ENCODE measurements at places on chromosomes 11 and 22.

GRCh38 chr11:69337211-69337721 lies 43.3 kb downstream of the MYEOV start:
- peak; percentile 17 for DNase-seq

DNA sequence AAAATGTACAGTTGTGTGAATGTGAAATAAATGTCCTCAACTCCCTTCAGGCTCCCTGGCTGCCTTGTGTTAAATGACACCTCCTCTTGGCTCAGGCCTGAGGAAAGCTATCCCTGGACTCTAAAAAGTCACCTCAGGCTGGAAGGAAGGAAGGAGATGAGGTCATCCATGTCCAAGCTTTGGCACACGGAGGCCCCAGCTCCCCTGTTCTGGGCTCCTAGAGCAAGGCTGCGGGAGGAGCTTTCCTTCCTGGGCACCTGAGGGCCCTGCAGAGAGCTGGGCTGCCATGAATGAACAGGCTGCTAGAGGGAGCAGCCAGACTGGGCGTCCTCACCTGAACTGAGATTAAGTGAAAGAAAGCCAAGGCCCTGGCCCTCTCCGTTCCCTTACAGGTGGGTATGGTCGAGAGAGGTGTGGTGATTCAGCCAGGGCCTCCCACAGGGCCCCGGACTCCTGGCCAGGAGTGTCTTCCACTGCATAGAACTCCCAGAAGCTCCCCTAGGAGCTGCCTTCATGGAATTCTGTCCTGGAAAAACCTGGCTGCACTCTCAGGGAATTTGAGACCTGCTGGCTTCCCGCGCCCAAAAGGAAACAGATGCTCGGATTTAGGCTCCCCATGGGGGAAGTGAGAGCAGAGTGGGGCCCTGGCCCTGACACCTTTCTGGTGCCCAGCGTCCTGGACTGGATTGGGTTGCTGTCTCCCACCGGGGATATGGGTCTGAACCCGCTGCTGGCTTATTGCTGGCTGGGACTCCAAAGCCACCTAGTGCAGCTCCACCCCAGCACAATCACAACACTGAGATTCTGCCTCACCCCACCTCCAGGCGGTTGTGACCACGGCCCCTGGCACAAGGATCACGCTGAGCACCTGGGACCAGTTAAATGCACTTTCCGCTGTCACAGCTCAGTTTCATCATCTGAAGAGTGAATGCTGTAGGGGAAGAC lies 22.2 kb downstream of the MYBPC3 start:
- DNase-seq: no peak

DNA sequence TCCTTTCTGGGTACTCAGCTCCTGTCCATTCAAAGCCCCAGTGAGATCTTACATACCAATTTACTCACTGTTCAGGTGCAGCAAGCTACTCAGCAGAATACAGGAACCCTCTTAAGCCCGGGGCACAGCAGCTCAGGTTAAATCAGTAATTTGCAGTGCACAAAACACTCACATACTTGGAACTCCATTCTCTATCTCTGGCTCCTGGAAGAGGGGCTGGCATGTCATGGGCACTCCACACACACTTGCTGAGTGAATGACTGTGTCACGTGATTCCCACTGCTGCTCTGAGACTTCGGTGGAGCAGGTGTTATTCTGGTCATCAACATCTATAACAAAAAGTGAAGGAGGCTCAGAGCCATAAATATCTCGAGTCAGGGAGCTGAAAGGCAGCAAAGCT lies 157.3 kb upstream of the BDNF start:
- DNase-seq: no peak

- no peak for DNase-seq
These were observed 71.4 kb downstream of the FANCF start for GRCh38 chr11:22554221-22554620.

- DNase-seq: no peak
These were observed 84.2 kb upstream of the GALNT18 start for GRCh38 chr11:11706028-11706427.

DNA sequence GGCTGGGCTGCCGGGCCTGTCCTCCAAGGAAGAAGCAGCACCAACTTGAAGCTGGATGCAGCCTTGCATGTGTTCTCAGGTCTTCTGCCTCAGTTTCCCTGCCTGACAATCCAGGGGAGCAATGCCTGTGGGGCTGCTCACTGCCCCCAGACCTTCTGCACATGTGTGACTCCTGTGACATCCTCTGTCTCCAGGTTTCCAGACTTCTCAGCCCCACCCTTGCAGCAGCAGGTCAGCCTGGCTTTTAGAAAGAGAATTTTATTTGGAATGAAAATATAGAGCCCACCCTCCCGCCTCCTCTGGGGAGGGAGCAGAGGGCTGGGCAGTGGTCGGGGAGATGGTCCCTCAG lies 301 bp upstream of the PTPRCAP start:
- DNase-seq: no peak

- DNase-seq: no peak
These were observed 126.1 kb downstream of the HIPK3 start for GRCh38 chr11:33383075-33383919.

GRCh38 chr11:115391598-115391997 lies 112.6 kb downstream of the CADM1 start:
- DNase-seq: no peak

- DNase-seq: no peak
These were observed 53.0 kb downstream of the CEP164 start for GRCh38 chr11:117380676-117381075.

GRCh38 chr11:119100994-119101758 lies 477 bp downstream of the DPAGT1 start:
- DNase-seq: no peak

- DNase-seq: no peak
These were observed 11.7 kb downstream of the BLID start for GRCh38 chr11:122104341-122104740.

DNA sequence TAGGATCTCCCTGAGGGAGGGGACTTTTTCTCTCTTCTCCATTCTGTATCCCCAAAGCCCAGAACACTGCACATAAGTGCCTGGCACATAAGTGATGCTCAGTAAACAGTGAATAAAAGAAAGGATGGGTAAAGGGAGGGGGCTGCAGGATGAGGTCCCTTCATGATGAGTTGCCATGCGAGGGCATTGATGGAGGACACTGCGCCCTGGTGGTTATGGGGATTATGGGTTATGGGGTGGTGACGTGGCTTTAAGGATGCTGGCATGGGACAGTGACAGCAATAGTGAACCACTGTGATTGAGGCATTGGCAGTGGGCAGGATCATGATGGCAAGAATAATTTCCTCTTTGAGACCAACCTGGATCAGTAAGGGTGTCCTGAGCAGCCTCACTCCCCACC lies 43.9 kb upstream of the LRRC32 start:
- no peak for DNase-seq

DNA sequence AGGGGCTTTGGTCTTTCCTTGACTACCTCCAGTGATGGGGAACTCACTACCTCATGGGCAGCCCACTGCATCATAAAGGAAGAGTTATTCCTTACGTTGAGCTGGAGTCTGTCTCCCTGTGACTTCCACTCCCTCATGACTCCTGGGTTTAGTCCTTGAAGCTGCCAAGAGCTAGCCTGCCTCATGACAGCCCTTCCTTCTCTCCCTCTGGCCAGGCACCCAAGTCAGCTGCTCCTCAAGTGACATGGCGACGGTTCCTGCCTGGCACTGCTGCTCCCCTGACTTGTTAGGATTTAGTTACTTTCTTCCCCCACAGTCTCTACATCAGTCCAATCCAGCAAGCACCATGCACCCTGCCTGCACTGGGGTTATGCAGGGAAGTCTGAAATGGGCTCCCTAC lies 196.1 kb upstream of the TBCEL start:
- DNase-seq: no peak

GRCh38 chr11:111990381-111990780 lies 34.8 kb upstream of the DLAT start:
- no peak for DNase-seq

GRCh38 chr11:20025332-20025840 lies 134.9 kb downstream of the DBX1 start:
- DNase-seq: no peak

DNA sequence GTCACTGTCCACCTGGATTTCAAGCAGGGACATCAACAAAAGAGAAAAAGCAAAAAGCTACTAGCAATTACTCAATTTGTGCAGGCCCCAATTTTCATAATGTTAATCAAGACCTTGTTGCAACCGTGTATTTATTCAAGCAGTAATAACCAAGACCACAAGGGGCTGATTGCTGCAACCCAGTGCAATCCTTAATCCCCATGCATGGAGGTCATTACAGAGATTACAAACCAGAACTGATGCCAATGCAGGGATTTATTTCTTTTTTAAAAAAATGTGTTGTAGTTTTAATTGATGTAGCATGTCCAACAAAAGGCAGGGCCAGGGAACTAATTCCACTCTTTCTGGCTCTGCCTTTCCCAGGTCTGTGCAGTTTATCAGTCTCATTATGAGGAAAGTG lies 18.4 kb downstream of the TECTA start:
- no peak for DNase-seq

GRCh38 chr11:1222491-1223345 lies at the start of gene MUC5B:
MUC5B (plus strand) TSS chr11:1223066; CDS start chr11:1223124, 58 bp downstream.
- no peak for DNase-seq

GRCh38 chr11:113668255-113668654 lies 37.9 kb downstream of the TMPRSS5 start:
- no peak for DNase-seq

DNA sequence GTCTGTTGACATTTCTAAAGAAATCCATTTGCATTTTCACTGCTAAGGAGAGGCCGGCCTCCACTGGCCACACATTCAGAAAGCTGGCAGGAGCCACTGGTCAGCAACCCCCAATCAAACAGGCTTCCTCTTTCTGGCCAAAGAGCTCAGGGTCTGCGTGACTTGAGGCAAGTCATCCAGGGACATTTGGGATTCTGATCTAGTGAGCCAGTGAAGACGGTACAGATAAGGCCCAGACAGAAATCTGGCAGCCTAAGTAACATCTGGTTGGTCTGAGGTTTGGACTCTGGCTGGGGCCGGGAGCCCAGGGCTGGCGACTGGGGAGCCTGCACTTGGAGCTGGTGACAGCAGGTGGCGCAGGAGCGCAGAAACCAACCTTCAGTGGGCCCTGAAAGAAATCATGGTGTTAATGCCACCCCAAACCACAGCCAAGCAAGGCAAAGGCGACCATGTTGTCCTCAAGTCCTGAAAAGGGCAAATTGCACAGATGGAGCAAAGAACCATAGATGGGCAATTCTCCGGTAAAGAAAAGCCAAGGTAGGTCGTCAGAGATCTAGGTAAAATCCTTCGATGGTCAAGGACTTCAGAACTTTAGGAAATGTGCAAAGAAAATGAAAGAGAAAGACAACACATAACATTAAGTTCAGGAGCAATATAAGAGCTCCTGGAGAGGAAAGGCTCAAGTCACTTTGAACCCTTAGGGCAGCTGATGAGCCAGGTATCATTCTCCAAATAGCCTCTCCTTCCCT lies 99.4 kb upstream of the BLID start:
- no peak for DNase-seq

DNA sequence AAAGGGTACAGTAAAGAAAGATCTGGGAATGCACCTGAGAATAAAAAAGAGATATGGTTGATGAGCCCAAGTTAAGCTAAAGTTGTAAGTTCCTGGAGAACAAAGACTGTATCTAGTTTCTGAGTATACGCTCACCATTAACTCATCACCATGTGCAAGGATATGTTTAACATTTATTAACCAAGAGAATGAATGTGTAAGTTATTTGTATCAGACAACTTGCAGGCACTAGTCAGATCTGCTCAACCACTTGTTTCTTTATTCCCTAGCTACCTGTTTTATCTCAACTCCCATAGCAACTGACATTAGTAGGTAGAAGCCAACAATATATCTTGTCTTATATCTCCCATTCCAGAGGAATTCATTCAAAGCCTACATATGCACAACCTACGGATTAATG lies 74.9 kb upstream of the KCNA4 start:
- no peak for DNase-seq

DNA sequence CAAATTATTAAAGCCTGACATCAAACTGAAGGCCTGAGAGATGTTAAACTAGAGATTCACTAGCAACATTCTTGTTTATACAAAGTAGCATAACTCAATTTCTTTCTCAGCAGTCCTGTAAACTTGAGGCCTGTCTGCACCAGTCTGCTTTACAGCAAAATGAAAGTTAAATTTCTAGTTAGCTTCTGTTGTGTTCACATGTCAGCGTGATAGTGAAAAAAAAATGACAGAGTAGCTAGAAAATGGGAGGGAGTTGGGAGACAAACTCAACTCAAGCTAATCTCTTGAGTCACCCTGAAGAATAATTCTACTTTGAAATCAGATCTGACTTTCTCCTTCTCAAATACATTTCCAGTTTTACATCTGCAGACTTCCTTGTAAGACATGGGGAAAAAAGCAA lies 6.5 kb downstream of the RBFOX2 start:
- no peak for DNase-seq

DNA sequence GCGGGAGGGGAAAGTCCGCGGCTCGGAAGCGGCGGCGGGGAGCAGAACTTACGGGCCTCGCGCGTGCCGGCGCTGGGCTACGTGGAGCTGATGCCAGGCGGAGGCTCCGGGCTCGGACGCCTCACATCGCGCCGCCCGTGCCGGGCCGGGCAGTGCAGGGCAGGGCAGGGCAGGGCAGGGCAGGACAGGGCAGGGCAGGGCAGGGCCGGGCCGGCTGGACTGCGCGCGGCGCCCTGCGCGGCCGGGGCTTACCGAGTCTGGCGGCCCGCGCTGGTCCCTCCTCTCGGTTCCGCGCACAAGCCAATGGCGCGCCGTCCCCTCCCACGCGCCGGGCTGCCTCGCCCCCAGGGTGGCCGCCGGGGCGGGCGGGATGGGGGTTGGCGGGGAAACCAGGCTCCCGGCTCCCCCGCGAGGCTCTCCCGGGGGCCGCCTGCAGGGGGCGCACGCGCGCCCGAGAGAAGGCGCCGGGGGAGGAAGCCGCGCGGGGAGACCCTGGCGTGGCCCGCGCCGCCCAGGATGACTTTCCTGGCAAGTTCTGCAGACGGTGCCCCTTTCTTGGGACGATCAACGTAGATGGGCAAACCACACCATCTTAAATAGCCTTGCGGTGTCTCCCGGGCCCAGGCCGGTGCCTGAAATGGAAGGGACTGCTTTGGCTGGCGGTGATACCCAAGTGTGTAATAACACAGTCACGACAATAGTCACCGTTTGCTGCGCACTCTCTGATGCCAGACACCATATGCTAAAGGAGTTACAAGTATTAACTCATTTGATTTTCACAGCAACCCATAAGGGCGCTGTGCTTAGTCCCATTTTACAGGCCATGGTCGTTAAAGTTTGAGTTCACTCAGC lies at the start of gene TP53I11:
TP53I11 (minus strand) TSS at position 259 of the 852 bp plus-strand sequence. CDS start 12,548 bp downstream, outside the sequence.
- peak; percentile 45 for DNase-seq

DNA sequence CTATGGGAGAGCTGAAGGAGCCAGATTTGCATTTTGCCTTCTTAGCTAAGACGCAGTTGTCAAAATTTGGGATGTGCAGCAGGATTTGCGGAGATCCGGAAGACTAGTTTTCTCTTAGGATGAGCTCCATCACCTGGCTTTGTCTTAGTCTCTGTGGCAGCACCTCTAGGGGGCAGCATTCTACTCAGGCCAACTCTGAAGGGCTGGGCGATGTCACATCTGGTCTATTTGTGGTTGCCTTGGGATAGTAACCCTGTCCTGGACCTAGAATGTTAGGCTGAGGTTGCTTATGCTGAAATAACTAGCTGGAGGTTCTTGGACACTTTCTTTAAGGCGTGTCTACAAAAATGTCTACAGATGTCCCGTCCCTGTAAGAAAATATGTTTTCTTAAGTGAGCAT lies 116.2 kb downstream of the FAT3 start:
- no peak for DNase-seq

- no peak for DNase-seq
These were observed 147.9 kb downstream of the ATG16L2 start for GRCh38 chr11:72962084-72962483.
